ENCODE measurements at places on chromosomes 5 and 9. TPM values are rescaled to one million over a fixed set of nuclear protein-coding genes. Genes with fewer than 3 reads are reported as not detected.

DNA sequence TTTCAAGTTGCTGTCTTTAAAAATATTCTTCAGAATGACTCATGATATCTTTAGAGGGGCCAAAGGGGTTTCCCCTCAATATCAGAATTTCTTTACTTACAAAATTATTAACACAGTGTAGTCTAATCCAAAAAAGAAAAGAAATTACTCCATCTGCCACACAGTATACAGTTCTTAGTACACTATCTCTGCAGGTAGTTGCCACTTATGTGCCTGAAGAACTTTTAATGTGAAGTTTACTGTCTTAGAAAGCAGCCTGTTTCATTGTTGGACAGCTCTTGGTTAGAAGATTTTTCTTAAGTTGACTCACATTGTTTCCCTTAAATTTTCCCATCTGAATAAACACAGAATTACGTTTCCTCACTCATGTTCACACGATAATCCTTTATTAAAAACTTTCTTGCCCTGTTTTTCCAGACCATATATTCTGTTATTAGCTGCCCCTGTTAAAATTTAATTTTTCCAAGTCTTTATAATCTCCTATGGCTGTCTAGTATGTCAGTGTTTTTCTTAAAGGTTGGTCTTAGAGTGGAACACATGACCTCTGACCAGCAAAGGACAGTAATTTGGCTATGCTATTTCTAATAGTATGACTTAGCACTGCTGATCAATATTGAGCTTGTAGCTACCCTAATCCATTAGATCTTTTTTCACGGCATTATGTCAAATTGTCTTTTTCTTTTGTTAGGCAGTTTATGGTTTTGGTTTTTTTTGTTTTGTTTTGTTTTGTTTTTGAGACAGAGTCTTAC, 21.8 kb upstream of the FKTN start:
- DNase-seq, result no peak
- peak overlapping the region; percentile 32 for H3K27ac ChIP-seq
- peaks cover 25% of the 10 kb centered on the region for H3K4me1 ChIP-seq
- H3K27me3 ChIP-seq, result no peaks in the 10 kb centered on the region
- H3K36me3 ChIP-seq, result peaks cover 13% of the 10 kb centered on the region
- H3K4me3 ChIP-seq, result no peak overlapping the region

- no peaks in the 10 kb centered on the region for H3K4me1 ChIP-seq
- no peaks in the 10 kb centered on the region for H3K27me3 ChIP-seq
- no peaks in the 10 kb centered on the region for H3K36me3 ChIP-seq
Observed at GRCh38 chr9:77562019-77562748, 85.9 kb downstream of the GNA14 start.

DNA sequence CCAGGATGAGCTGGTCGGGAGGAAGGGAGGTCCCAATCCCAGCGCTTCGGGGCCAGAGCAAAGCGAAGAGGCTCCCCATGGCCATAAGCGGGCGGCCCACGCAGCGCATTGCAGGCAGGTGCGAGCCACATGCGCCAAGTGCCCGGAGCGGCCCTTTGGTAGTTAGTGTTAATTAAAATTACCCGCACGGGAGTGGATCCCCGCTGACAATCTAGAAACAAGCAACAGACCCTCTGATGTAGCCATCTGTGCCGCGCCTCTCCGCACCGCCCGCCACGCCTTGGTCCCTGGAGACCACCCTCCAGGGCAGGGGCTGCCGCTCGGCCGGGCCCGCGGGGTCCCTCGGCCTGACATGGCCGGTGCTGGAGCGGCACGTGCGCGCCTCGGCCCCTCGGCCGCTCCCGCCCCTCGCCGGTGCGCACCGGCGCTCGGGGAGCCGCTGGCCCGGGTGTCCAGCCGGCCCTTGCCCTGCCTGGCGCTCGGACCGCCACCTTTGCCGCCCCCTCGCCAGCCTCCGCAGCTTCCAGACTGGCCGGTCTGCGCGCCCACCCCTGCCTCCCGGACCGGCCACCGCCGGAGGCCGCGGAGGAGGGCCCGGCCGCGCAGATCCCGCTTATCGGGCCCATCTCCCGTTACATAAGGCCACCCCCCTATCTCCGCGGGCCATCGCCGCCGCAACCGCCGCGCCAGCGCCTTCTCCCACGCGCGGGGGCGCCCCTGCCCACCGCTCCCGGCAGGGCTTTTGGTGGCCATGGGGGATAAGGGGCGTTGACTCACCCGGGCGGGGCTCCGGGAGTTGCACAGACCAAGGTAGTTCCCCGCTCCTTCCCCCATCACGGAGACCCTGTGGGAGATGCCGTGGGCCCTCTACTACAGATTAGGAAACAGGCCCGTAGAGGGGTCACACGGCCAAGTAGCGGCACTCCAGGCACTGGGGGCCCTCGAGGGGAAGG, 1.9 kb upstream of the IL13 start:
- peaks cover 13% of the 10 kb centered on the region for H3K27me3 ChIP-seq
- H3K4me1 ChIP-seq, result peaks cover 6% of the 10 kb centered on the region
- H3K4me3 ChIP-seq, result peak overlapping the region; percentile 56
- no peak for DNase-seq

SOWAHA gene
- total RNA-seq, result not detected

COL27A1 gene
- total RNA-seq, result 45.9 TPM

All from chondrocyte (in vitro differentiated cells).